ENCODE measurements at places on chromosomes 2 and 18. TPM values are rescaled to one million over a fixed set of nuclear protein-coding genes. Genes with fewer than 3 reads are reported as not detected.

Gene ELOA2
- not detected for total RNA-seq

GRCh38 chr2:157258520-157259326 lies 1.2 kb downstream of the GALNT5 start:
- no peak overlapping the region for H3K27ac ChIP-seq
- H3K4me3 ChIP-seq: no peak overlapping the region
- H3K27me3 ChIP-seq: no peaks in the 10 kb centered on the region

DNA sequence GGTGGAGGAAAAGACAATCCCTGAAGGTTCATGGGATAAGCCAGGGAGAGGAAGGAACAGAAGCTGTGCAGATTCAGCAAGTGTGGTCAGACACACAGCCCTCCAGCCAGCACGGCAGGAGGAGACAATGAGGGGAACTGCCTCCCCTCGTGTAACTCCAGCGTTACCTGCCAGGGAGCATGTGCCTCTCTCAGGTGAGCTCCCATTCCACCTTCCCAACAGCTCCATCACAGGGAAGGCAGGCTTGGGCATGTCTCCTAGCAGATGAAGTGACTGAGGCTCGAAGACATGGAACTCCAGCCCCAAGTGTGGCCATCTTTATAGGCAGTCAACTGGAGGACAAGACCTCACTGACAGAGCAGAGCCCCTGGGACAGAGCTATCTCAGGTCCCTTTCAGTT lies 47.4 kb downstream of the ZBTB7C start:
- no peak for DNase-seq
- no peaks in the 10 kb centered on the region for H3K36me3 ChIP-seq
- no peak overlapping the region for H3K27ac ChIP-seq
- peaks cover 12% of the 10 kb centered on the region for H3K4me1 ChIP-seq

Gene ITGB6
- 0.12 TPM for total RNA-seq

Gene PSD4
- 5.4 TPM for total RNA-seq

DNA sequence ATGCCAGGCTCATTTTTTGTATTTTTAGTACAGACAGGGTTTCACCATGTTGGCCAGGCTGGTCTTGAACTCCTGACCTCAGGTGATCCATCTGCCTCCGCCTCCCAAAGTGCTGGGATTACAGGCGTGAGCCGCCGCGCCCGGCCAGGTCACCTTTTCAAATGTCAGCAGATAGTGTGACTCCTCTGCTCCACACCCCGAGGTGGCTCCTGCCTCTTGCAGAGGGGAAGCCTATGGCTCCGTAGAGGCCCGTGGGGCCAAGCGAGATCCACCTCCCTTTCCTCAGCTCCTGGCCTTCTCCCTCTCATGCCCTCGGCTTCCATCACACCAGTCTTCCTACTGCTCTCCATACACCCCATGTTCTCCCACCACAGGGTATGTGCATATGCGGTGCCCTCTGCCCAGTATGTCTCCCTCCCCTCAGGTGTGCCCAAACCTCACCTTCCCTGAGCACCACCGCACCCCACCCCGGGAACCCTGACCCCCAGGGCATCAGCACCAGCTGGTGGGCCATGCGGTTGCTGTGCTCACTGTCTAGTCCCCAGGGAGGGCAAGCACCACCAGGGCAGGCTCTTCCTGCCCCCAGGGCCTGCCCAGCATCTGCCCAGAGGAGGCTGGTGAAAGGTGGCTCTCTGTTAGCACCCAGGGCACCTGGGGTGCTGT lies 10.7 kb downstream of the GPR17 start:
- no peak overlapping the region for H3K4me3 ChIP-seq
- H3K27ac ChIP-seq: no peak overlapping the region
- no peak for DNase-seq
- H3K27me3 ChIP-seq: no peaks in the 10 kb centered on the region

DNA sequence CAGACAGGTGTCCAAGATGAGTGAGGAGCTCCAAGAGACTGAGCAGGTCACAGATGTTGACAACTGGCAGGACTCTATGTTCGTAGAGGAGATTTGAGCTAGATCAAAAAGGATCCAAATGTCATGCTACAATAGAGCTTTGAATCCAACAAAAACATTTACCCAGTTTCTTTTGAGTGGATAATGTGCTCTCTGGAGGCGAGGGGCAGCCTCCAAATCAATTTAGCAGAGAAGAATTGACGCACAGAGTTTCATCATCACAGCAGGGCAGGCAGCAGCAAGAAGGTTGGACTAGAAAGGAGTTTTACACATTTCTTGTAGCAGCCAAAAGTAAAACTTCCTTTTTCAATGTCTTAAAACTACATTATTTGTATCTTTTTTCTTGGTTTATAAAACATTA lies 653.0 kb downstream of the RNF144A start:
- no peak overlapping the region for H3K4me3 ChIP-seq
- H3K27ac ChIP-seq: no peak overlapping the region
- H3K4me1 ChIP-seq: no peaks in the 10 kb centered on the region
- H3K36me3 ChIP-seq: no peaks in the 10 kb centered on the region

- H3K36me3 ChIP-seq: no peaks in the 10 kb centered on the region
- H3K27ac ChIP-seq: no peak overlapping the region
- H3K4me1 ChIP-seq: peaks cover 8% of the 10 kb centered on the region
- H3K4me3 ChIP-seq: no peak overlapping the region
- no peaks in the 10 kb centered on the region for H3K27me3 ChIP-seq
Measured at GRCh38 chr2:3534251-3534814, 15.0 kb upstream of the ADI1 start.

Gene KLHL41
- 56.3 TPM for total RNA-seq

- H3K27ac ChIP-seq: no peak overlapping the region
- no peak for DNase-seq
- no peak overlapping the region for H3K4me3 ChIP-seq
- no peaks in the 10 kb centered on the region for H3K4me1 ChIP-seq
Measured at GRCh38 chr2:103196802-103197201, 435.0 kb downstream of the TMEM182 start.

- no peaks in the 10 kb centered on the region for H3K36me3 ChIP-seq
- H3K4me3 ChIP-seq: no peak overlapping the region
- H3K4me1 ChIP-seq: no peaks in the 10 kb centered on the region
- H3K27ac ChIP-seq: no peak overlapping the region
- no peaks in the 10 kb centered on the region for H3K27me3 ChIP-seq
Measured at GRCh38 chr2:6880200-6880733, 2.7 kb downstream of the RSAD2 start.

Gene LRPPRC
- total RNA-seq: 71.9 TPM

GRCh38 chr2:129812071-129812470 lies 167.4 kb upstream of the RAB6C start:
- no peak overlapping the region for H3K4me3 ChIP-seq
- DNase-seq: no peak
- no peaks in the 10 kb centered on the region for H3K27me3 ChIP-seq
- H3K4me1 ChIP-seq: peaks cover 5% of the 10 kb centered on the region

GRCh38 chr18:48967545-48967944 lies 16.8 kb upstream of the SMAD7 start:
- H3K4me3 ChIP-seq: no peak overlapping the region
- H3K36me3 ChIP-seq: no peaks in the 10 kb centered on the region
- H3K27ac ChIP-seq: no peak overlapping the region
- no peak for DNase-seq

DNA sequence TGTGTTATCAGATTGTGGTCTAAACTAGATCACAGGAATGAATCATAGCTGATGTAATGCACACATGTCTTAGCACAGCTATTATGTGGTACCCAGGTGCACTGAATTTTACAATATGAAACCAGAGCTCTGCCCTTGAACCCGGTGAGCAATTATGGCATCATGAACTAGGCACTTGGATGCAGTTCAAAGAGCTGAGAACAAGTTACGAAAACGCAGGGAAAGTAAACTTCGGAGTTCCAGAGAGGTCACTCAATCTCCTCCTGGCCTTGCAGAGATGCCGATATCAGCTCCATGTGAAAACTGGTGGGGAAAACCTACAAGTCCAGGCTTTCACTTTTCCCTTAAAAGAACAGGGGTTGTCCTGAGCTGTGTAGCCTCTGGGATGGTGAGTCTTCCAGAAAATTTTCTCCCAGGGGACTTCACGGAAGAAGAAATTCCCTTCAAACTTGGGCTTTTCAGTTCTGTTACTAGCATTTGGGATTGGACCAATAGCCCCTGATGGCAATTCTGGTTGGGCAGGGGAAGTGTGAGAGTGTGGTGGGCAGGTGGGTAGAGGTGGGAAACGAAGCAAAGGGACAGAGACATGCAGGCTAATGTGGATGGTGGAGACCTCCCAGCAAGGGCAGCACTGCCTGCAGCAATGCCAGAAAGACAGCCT lies 71.1 kb upstream of the SH3BP4 start:
- no peaks in the 10 kb centered on the region for H3K27me3 ChIP-seq
- no peak for DNase-seq
- peak overlapping the region; percentile 5 for H3K27ac ChIP-seq
- H3K4me1 ChIP-seq: peaks cover 12% of the 10 kb centered on the region

Gene NYAP2
- not detected for total RNA-seq

DNA sequence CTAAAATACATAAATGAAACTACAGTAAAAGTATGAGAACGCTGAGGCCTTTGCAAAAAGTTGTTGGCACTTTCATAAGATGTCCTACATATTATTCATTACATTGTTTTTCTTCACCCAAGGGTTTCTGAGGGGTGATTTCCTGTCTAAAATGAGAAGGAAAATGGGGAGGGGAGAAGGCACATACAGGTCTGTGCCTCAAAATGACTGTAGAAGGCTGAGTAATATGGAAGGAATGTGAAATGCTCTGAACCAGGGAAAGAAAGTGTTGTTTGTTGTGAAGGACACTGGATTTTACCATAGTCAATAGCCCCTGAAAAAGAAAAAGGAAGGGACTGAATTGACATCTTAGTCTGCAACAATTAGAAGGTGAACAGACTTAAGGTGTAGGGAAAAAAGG lies 99.5 kb upstream of the RNF152 start:
- no peak overlapping the region for H3K4me3 ChIP-seq
- H3K36me3 ChIP-seq: no peaks in the 10 kb centered on the region
- no peaks in the 10 kb centered on the region for H3K27me3 ChIP-seq
- DNase-seq: no peak
- H3K27ac ChIP-seq: no peak overlapping the region
- peaks cover 10% of the 10 kb centered on the region for H3K4me1 ChIP-seq

DNA sequence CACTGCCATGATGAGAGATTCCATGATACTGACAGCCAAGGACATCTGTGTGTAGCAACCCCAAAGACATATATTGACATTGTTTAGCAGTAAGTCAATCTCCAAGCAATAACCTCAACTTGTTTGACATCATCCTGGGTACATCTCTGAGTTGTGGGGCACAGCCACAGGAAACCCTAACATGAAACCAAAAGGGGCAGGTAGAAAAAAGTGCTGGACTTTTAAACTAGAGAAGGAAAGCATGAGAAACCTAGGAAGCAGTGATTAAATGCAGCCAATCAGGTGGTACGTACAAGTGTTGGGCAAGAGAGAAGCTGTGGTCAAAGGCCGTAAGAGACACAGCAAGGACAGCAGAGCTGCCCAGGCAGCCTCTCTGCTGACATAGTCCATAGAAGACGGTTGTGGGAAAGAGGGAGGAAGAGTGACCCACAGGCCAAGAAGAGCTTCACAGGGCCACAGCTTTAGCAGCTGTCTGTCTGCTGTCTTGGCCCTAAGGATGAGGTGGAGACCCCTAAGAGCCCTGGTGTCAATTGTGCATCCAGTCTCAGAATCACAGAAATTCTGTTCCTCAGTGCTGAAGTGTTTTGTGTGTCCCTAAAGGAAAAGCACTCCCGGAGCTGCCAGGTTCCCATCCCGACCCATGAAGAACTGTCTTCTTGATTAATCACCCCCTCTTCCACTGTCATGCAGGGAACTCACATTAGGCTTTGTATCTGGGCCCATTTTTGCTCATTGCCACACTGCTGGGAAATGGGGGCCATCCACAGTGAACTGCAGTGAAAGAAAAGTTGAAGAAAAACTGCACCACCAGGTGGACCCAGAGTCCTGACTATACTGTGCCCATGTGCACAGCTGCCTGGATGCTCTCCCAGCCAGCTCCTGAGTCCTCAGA lies 25.4 kb upstream of the CHN1 start:
- no peak overlapping the region for H3K4me3 ChIP-seq
- H3K4me1 ChIP-seq: peaks cover 2% of the 10 kb centered on the region
- peak; percentile 54 for DNase-seq
- no peak overlapping the region for H3K27ac ChIP-seq

DNA sequence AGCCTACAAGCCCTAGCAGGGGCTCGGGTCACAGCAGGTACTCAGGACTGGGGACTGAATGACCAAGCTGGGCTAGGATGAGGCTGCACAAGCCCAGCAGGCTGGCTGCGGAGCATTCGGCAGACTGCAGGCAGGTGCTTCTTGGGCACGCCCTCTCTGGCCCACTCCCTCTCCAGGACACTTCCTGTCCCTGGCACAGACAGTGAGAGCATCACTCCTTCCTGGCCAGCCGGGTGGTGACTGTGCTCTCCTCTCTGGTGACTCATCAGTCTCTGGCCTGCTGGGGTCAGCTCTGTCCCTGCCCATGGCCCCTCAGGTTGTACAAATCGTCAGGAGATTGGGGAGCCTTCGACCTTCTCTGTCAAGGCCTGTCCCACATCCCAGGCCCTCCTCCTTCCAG lies 22.5 kb downstream of the C1QL2 start:
- no peaks in the 10 kb centered on the region for H3K4me1 ChIP-seq
- no peak overlapping the region for H3K27ac ChIP-seq
- no peaks in the 10 kb centered on the region for H3K36me3 ChIP-seq
- no peak for DNase-seq
- no peak overlapping the region for H3K4me3 ChIP-seq

DNA sequence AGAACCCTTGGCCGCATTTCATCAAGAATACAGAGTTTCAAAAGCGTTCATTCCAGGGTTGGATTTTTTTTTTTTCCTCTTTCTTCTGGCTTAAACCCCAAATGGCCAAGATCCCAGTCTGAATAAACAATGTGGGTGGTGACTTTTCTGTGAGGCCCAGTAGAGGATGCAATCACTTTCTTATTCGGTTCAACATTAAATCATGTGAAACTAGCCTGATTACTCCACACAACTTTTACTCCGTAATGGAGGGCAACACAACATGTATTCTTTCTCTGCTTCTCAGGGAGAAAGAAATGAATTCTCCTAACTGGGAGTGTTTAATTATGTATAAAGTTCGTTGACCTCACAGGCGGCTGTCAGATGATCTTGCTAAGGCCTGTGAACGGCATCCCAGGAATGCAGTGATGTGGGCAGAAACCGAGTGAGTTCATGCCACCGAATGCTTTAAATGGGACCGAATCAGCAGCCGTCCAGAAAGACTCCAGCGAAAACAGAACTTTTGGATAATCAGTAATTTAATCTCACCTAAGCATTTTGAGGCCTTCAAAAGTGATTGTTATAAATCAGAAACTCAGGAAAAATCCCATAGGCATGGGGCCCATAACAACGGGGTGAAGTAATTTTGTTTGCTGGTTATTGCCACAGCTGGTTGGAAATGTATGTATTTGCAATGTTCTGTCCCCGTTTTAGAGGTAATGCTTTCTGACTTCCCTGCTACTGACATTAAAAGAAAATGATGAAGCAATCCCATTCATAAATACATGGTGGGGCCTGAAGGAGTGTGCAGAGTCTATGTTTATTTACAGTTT lies 81.5 kb downstream of the BCL2 start:
- no peaks in the 10 kb centered on the region for H3K27me3 ChIP-seq
- H3K36me3 ChIP-seq: no peaks in the 10 kb centered on the region
- H3K4me1 ChIP-seq: peaks cover 10% of the 10 kb centered on the region
- H3K4me3 ChIP-seq: no peak overlapping the region
- peak overlapping the region; percentile 75 for H3K27ac ChIP-seq
